ENCODE measurements at places on chromosomes 5 and 9.

- DNase-seq: no peak
These were observed 26.1 kb upstream of the SLC6A3 start for GRCh38 chr5:1471240-1471853.

DNA sequence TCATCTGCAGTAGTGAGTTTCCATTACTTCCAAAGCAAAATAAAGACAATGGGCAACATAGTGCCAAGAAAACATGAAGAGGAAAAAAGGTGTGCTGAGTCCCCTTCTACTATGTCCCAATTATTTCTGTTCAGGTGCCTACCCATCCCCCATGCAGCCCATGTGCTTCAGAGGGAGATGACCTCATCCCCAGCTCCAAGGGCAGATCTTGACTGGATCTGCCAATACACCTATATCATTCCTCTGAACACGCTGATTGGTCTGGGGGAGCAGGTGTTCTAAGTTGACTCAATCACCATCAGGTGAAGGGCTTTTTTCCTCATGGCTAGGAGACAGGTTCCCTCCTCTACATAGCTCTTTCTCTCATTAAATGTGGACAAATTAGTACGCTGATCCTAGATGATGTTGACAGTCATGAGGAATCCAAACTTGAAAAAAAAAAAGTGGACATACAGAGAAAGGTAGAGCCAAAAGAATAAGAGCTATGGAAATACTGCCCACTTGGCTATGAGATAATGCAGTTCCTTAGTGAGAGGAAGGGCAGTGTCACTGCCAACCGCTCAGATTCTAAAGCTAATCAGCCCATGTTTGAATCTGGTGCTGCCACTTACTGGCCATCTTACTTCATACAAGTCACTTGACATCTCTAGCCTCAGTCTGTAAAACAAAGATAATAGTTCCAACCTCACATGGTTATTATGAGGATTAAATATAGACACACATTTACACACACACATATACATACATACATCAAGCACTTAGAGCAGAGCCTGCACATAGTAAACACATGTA is 23.1 kb downstream of the PRELID2 start:
- no peak for DNase-seq

DNA sequence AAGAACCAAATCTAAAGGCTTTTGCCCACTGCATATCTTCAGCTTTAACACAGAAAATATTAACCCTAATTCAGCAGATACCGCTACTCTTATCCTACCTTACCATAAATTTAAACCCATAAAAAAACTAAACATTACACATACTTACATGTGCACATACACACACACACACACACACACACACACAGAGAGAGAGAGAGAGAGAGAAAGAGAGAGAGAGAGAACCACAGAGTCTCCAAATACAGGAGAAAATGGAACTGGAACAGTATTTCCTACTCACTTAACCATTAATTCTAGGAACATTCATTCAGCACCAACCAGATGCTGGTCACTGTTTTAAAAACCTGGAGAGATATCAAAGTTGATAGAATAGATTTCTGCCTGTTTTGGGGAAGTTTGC is 53.7 kb downstream of the EFNA5 start:
- no peak for DNase-seq

- DNase-seq: peak; percentile 25
These were observed 225.7 kb upstream of the KLF9 start for GRCh38 chr9:70639853-70640814.

GRCh38 chr5:40391642-40392041 is 288.1 kb upstream of the PTGER4 start:
- DNase-seq: peak; percentile 20

DNA sequence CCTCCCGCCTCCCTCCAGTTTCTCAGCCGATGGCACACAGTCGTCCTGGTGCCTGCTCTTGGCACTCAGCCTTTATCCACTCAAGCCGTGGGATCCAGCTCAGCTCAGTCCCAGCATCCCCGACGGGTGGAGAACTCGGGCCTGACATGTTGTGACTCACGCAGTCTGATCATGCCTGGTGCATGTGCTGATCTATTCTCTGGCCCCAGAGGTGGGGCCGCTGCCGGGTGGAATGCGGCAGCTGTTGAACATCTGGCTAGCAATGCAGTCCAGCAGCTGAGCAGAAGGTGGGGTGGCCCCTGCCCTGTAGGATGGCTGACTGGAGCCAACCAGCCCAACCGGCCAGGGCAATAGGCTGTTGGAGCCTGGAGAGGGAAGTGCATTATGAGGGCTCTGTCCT is 1.7 kb upstream of the AIF1L start:
- DNase-seq: no peak

DNA sequence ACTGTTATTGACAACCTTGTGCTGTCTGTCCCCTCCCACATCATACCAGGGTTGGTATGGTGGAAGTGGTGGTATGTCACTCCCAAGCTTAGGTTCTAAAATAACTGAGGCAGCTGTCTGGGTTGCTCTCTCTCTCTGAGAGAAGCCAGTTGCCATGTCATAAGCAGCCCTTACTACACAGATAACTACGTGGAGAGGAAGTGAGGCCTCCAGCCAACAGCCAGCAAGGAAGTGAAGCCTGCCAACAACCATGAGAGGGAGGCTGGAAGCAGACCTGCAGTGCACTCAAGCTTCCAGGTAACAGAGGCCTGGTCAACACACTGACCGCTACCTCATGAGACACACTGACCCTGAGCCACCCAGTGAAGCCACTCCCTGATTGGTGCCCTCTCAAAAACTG is 18.6 kb downstream of the CTNNAL1 start:
- no peak for DNase-seq

DNA sequence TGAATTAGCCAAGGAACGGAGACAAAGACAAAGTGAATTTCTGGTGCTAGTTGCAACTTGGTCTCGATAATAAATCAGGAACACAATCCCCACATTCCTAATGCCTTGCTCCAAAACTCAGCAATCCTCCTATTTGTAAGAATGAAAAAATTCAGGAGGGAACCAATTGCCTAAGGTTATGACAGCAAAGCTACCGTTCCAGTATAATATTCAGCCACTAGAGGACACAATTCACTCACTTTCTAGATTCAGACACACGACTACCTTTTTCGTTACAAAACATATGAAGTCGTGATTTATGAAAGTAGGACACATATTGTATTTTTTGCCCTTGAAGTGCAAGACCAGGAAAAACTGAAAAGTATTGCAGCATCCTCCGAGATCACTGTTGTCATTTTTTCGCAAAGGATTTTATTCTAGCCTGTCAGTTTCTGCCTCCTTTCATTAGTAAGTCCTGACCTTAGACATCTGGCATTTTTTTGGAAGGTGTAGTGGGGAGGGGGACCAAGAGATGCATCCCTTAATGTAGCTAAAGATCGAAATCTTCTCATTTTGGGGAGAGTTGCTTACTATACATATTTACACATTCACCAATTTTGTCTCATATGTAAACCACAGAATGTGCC is 133.1 kb downstream of the DOCK8 start:
- no peak for DNase-seq

DNA sequence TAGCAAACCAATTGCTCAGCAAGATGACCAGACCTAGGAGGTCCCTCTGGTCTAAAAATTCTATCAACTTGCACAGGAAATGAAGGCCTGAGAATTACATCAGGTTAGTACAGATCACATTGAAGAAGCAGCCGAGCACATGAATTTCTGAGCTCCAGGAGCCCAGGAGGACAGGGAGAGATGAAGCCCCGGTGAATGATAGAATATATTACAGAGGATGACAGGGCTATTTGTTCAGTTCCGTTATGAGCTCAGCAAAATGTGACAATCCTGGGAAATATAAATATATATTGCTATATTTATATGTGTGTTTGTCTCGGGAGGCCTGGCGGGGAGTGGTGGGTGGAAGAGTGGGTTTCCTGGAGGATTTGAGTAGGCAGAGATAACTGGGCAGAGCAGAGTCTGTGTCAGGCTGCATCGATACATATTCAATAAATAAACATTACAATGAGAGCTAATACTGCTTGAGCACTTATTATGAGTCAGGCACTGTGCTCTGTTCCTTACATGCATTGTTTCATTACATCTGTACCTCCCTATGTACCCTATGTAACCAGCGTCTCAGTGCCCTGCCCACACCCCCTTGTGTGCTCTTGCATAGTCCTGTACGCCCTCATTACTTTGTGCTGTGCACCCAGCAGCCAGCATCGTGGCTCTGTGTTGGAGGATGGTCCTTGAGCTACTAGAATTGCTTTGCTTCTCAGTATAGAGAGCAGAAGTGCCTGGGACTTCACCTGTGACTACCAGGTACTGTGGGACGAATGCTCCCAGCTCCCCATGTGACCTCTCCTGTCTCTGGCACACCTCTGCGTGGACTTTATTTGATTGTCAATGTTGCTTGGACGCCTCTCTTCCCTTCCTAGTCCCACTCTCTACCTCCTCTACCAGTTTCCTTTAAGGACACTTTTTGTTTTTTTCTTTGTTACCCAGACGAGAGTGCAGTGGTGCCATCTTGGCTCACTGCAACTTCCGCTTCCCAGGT is 58.1 kb upstream of the KLF9 start:
- DNase-seq: no peak

DNA sequence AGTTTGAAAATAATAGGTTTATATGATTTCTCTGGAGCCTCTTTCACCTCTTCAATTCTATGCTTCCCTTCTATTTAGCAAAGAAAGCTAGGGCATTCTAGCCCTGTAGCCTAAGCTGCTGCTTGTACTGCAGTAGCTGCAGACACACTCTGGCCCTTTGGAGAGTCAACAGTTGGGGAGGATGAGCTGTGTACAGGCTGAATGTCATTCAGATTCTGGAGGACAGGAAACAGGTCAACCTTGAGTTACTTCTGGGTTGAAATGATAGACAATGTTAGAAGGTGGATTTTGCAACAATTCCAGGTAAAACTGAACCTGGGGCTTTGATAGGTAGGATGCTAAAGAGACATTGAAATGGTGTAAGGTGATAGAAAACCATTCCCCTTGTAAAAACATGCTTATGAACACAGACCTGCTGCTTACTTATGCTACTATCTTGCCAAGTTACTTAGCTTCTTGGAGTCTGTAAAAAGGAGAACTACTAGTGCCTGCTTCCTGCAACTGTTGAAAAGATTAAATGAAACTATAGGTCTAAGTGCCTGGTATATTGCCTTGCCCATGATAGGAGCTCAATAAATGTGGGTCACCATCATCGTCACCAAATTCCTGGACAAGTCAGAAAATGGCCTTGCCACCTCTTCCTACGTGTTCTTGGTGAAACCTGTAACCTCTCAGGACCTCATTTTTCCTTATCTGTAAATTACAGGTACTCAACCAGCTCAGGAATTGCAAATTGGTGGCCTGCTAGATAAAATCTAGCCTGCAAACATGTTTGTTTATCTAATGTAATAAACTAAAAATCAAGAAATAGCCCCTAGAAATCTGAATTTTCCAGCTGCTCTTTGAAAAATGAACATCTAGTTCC is 83.7 kb downstream of the GALNT10 start:
- DNase-seq: no peak

DNA sequence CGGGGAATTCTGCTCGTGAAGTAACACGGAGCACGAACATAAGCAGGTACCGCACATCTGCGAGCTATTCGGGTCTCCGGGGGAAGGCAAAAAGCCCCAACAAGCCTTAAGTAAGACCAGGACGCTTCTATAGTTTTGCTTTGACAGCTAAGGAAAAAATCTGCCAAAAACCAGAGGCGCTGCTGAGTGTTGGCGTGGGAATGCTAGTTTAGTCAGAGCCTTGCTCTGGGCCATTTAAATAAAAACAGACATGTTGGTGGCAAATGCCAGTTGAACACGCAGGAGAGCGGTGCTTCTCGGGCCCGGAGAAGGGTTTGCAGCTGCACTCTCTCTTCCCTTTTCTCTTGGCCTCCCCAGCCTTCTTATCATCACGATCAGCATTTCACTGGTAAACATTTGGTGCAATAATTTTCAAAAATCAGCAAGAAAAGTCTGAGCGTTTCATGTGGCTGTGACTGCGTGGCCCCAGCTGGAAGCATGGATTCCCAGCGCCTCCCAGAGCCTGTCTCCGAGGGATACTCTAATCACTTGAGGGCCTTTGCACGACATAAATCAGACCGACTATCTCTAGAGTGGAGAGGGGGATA is 6.4 kb upstream of the NOTCH1 start:
- DNase-seq: no peak

- DNase-seq: no peak
These were observed 48.6 kb downstream of the NR2F1-AS1 start for GRCh38 chr5:93532370-93532769.

GRCh38 chr5:175658299-175659145 is 651 bp downstream of the HRH2 start:
- DNase-seq: peak; percentile 28
